ENCODE measurements at places on chromosomes 6 and 20.

DNA sequence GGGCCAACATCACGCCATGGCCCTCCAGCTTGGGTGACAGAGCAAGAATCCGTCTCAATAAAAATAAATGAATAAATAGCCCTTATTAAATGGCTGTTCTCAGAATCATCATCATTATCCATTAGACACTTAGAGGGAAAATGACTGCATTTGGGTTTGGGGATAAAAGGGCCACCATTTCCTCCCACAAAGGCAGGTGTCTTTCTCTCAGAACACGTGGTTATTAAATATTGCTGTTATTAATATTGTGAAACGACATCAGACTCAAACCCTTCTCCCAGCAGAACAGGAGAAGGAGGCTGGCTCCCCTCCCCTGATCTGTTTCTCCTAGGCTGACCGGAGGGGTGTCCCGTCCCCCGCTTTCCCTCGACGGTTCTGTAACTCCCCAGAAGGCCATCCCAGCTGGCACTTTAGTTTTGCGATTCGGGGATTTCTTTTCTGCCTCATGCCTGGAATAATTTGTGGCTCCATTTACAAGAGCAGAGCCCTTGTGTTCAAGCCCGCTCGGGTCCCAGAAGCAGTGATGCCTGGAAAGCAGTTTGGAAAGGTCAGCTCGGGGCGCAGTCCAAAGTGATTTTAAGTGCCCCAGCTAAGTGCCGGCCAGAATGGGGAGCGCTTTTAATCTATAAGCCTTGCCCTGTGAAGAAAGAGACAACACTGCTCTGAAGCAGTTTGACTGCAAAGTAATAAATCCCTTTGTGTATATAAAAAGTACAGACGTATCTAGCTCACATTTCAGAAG, 41.9 kb downstream of the EYA2 start:
- no peaks in the 10 kb centered on the region for H3K4me1 ChIP-seq
- no peak overlapping the region for H3K27ac ChIP-seq
- H3K27me3 ChIP-seq: peaks cover 44% of the 10 kb centered on the region
- no peaks in the 10 kb centered on the region for H3K36me3 ChIP-seq
- H3K4me3 ChIP-seq: no peak overlapping the region

- H3K4me3 ChIP-seq: no peak overlapping the region
- no peak overlapping the region for H3K27ac ChIP-seq
- H3K27me3 ChIP-seq: no peaks in the 10 kb centered on the region
- no peak for DNase-seq
Measured at GRCh38 chr20:4006640-4007039, 8.7 kb downstream of the RNF24 start.

GRCh38 chr6:112253841-112254816, at the start of gene LAMA4:
Gene LAMA4, minus strand, starts transcription at chr6:112254567. Its CDS starts 417 bp downstream, at chr6:112254150.
- H3K27ac ChIP-seq: no peak within 1 kb of the TSS
- DNase-seq: peak; percentile 15
- H3K27me3 ChIP-seq: peaks cover 69% of the 10 kb centered on the region
- H3K4me3 ChIP-seq: peak within 1 kb of the TSS; percentile 69
- H3K4me1 ChIP-seq: peaks cover 16% of the 10 kb centered on the region

- no peak overlapping the region for H3K27ac ChIP-seq
- DNase-seq: no peak
- H3K36me3 ChIP-seq: peaks cover 4% of the 10 kb centered on the region
- no peak overlapping the region for H3K4me3 ChIP-seq
- no peaks in the 10 kb centered on the region for H3K27me3 ChIP-seq
Measured at GRCh38 chr6:101281266-101281665, 112.2 kb upstream of the GRIK2 start.

- no peak overlapping the region for H3K27ac ChIP-seq
- no peak for DNase-seq
- H3K4me3 ChIP-seq: no peak overlapping the region
Measured at GRCh38 chr6:21593927-21594415, 420 bp downstream of the SOX4 start.

GRCh38 chr6:105151644-105152043, 28.2 kb downstream of the POPDC3 start:
- H3K4me1 ChIP-seq: no peaks in the 10 kb centered on the region
- H3K27me3 ChIP-seq: no peaks in the 10 kb centered on the region
- no peak overlapping the region for H3K27ac ChIP-seq
- no peak overlapping the region for H3K4me3 ChIP-seq
- H3K36me3 ChIP-seq: no peaks in the 10 kb centered on the region

DNA sequence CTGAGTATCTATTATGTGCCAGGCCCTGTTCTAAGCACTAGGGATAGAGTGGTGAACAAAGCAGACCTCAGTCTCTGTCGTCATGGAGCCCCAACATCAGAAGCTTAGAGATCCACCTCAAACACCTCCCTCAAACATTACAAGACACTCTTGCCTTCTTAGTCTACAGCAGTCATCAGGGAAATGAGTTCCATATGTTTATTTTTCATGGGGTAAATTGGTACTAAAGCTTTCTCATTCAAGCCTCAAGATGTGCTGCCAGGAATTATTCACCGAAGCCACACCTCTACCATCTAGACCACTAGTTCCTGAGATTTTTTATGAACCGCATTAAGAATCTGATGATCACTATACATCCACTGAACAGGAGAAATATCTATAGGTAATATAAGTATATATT, 59.0 kb upstream of the TFB1M start:
- no peaks in the 10 kb centered on the region for H3K36me3 ChIP-seq
- H3K4me3 ChIP-seq: no peak overlapping the region
- H3K27ac ChIP-seq: no peak overlapping the region
- no peak for DNase-seq

GRCh38 chr20:19304389-19304788, 91.9 kb downstream of the SLC24A3 start:
- no peak overlapping the region for H3K4me3 ChIP-seq
- H3K4me1 ChIP-seq: no peaks in the 10 kb centered on the region
- no peaks in the 10 kb centered on the region for H3K27me3 ChIP-seq

GRCh38 chr20:53768329-53768728, 174.7 kb upstream of the ZNF217 start:
- H3K36me3 ChIP-seq: no peaks in the 10 kb centered on the region
- no peak overlapping the region for H3K27ac ChIP-seq
- no peak for DNase-seq
- no peaks in the 10 kb centered on the region for H3K27me3 ChIP-seq
- H3K4me3 ChIP-seq: no peak overlapping the region
- peaks cover 2% of the 10 kb centered on the region for H3K4me1 ChIP-seq

All from effector memory CD8-positive, alpha-beta T cell (primary cell).